ENCODE measurements at places on chromosomes 11 and 22.

- DNase-seq: no peak
Measured at GRCh38 chr11:19817870-19818269, 105.2 kb downstream of the NAV2 start.

GRCh38 chr22:44493206-44493605 lies 4.8 kb downstream of the RTL6 start:
- DNase-seq: no peak

- DNase-seq: no peak
Measured at GRCh38 chr22:44919691-44920090, 90.1 kb downstream of the PHF21B start.

GRCh38 chr11:77752516-77752915 lies 68.0 kb downstream of the RSF1 start:
- DNase-seq: no peak

DNA sequence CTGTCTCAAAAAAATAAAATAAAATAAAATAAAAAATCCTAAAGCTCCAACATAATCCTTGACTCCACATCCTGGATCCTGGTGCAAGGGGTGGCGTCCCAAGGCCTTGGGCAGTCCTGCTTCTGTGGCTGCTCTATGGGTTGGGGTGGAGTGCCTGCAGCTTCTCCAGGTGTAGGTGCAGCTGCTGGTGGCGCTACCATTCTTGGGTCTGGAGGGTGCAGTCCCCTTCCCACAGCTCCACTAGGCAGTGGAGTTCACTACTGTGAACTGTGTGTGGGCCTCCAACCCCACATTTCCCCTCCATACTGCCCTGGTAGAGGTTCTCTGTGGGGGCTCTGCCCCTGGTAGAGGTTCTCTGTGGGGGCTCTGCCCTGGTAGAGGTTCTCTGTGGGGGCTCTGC lies 6.9 kb upstream of the TBC1D22A start:
- no peak for DNase-seq

- no peak for DNase-seq
Measured at GRCh38 chr11:74018331-74019005, 9.6 kb upstream of the UCP3 start.

GRCh38 chr11:12507391-12507790 lies 130.0 kb downstream of the PARVA start:
- no peak for DNase-seq

GRCh38 chr11:116126562-116126961 lies 622.3 kb upstream of the CADM1 start:
- DNase-seq: no peak

GRCh38 chr22:40463683-40464082 lies 93.3 kb downstream of the SGSM3 start:
- no peak for DNase-seq

DNA sequence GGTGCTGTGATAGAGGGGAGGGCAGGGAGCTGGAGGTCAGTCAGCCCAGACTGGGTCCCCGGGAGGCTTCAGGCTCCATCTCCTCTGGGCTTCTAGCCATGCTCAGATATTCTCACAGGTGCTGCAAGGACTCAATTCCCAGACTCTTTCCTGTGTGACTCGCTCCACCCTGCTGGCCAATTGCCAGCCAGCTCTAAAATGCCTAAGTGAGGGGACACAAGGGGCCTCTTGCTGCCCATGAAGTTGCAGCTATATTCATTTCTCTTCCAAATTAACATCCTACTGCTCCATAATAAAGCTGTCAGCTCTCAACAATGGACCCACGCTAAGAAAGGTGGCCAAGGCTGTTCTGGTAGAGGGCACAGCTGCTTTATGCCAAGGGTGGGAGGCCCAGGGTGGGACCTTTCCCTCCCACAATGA lies 101.5 kb downstream of the PLEKHA7 start:
- DNase-seq: no peak

DNA sequence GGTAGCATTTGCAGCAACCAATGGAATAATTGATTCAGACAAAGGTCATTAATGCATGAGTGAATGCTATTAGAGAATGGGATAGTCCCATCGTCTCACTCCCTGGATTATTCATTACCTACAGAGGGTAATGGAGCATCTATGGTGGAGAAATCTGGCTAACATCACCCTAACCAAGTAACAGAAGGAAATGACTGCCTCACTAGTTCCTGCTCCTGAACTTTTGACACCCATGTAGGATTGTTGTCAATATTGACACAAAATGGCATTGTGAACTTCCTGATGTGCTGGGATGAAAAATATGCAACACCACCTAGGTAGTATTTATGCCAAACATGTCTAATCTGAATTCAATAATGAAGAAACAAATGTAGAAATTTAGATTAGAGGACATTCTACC lies 44.0 kb upstream of the KIRREL3 start:
- DNase-seq: no peak

DNA sequence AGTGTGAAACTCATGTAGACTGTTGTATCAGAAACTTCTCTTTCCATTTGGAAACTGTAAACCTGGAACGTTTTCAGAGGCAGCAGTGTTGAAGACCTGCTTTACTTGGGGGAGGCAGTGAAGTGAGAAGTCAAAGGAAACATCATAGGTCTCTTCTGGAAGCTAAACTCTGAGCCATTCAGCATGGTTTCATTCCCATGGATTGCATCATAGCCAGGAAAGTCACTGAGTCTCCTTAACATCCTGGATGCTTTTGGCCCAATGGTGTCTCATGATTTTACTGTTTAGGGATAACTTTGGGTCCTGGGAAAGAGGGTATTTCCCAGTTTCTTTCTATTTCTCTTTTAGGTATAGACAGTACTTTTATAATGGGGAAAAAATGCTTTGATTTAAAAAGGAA lies 153.2 kb upstream of the E2F8 start:
- no peak for DNase-seq

DNA sequence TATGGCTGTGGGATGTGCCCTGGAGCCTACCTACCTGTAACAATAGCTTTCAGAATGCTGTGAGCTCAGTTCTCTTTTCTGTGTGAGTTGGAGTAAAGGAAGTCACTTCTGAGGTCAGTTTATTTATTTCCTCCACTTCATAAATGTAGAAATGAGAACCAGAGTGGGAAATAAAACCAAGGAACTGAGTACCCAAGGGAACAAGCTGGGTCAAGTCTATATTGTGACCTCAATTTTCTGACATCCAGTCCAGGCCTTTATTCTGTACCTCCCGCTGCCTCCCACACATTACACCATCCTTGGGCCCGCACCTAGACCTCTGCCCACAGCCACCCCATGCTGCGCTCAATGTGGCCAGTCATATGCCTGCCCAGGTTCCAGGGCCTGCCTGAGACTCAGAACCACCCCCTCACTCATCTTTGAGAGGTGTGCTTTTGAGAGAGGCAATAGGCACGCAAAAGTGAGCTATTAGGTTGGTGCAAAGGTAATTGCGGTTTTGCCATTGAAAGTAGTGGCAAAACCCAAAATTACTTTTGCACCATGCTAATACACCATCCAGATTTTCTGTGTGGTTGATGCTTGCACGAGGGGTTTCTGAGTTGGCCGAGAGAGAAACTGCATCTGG lies 9.8 kb downstream of the MS4A6E start:
- DNase-seq: no peak

DNA sequence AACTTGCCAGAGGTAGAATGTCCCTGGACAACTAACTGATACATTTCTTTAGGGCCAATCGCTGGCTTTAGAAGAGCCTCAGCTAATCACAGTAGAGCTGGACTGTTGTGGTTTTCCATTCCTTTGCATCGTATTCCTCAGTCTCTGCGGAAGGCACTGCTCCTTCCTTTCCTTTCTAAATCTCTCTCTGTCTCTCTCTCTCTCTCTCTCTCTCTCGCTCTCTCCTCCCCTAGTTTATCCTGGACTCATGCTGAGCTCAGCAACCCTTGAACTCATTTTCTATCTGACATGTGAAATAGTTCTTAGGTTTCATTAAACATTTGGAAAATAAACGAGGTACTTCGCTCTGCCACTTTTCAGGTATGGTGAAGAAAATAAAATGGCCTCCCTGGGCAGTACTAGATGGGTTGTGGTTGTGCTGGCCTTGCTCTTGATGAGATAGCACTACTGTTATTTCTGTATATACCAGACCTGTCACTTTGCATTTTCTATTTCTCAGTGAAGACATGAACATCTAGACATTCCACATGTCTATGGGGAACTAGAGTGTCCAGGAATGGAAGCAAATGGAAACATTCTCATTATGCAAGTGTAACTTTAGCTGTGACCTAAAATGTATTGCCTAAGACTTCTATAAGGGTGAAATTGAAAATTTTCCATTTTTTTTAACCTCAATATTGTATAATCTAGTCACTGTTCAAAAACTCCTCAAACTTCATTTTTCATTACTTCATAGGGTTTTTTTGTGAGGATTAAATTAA lies 12.0 kb upstream of the SESN3 start:
- no peak for DNase-seq

DNA sequence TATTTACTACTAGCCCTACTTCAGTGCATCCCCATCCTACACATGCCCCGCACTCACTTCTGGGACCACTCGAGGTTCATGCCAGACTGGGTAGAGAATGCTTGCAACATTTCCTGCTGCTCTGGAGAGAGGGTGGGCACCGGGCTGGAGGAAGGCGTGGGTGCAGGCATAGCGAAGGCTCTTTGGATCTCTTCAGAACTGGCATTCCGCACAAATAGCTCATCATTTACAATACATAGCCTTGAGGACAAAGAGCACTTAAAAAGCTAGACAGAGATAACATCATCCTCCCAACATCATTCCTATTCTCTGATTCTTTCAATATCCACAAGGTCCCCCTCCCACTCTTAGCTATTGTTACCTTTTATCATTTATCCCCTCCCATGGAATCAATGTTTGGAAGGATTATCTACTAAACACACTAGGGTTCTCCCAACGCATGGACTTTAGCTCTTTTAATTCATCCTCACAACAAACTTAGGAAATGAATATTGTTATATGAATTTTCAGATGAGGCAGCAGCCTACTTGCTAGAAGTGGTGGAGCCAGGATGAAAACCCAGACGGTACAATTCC lies 2.5 kb upstream of the TMEM223 start:
- DNase-seq: no peak

DNA sequence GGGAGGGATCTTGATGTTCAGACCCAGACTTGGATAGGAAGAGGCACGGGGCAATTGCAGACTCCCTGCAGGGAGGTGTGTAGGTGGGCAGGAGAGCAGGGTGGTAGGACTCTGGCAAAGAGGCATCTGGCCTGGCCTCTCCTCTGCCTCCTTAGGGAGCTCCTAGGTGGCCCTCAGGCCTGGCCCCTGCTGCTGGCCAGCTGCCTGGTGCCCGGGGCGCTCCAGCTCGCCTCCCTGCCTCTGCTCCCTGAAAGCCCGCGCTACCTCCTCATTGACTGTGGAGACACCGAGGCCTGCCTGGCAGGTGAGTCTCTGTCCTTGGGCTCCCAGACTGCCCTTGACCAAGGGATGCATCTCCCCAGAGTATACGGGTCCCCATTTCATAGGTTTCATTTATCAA lies 16.6 kb upstream of the MIF start:
- no peak for DNase-seq

GRCh38 chr11:121367001-121367843 lies 74.7 kb downstream of the SC5D start:
- no peak for DNase-seq

- no peak for DNase-seq
Measured at GRCh38 chr22:30000566-30000965, 79.7 kb upstream of the HORMAD2 start.

DNA sequence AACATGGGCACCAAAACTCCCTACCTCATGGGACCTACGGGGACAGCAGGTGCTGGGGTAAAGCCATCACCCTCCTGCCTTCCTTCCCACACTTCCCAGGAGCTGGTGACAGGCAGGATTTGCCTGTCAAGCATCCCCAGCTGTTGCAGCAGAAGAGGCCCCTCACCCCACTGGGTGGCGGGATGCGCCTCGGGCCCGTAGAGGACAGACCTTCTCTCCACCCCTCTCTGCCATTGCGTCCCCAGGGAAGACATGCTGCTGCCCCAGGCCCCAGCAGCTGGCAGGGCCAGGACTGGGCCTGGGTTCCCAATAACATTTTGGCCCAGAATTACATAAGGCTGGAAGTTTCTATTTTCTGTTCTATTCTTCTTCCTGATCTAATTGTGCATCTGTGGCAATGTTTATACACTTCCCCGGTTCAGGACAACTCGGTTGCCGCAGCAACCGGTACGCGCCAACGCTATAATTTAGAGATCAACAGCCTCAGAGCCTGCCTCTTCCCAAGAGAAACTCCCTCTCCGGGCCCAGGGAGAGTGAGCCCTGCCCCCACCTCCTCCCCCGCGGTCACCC lies 25.4 kb downstream of the KCNJ4 start:
- DNase-seq: no peak

- DNase-seq: no peak
Measured at GRCh38 chr22:46869831-46870441, 107.5 kb downstream of the TBC1D22A start.

- no peak for DNase-seq
Measured at GRCh38 chr22:34096770-34097169, 176.5 kb upstream of the LARGE1 start.

DNA sequence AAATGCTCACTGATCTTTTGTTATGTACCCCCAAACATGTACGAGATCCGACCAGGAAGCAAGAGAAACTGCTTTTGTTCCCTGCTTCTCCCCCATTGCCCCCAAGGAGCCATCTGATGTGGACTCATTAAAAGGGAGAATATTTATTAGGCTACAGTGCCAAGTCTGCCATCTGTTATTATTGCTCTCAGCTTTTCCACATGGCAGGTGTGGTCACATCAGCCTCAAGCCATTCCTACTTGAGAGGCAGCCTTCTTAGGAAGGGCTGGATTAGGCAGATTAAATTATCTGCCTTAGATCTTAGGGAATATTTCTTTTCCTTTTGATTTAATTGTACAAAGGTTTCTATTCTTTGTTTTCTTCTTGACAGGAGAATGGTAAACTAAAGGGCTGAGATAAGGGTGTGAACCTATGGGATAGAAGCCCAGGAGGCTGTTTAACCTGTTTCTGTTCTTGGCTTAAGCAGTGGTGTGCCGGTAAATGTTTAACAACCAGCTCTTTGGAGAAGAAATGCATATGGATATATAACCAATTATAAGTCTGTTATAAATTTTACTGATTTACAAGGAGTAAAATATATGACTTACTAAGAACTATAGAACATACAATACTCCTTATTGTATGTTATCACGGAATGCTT lies 88.8 kb downstream of the PDHX start:
- no peak for DNase-seq

DNA sequence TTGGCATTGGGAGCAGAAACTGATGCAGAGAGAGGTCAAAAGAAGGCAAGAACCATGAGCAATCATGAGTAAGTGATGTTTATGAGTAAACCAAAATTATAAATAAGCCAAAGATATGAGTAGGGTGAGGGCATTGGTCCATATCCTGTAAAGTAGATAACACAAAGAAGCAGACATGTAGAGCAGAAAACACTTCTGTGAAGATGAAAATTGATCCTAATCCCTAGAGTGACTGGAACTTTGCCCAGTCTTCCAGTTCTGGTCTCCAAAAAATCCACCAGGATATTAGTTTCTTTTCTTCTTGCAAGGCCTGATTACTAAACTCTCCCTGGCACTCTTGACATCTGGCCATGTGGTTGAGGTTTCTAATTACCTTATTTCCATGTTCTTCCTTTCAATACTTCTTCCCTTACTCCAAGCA lies 13.7 kb upstream of the DRD2 start:
- DNase-seq: no peak

DNA sequence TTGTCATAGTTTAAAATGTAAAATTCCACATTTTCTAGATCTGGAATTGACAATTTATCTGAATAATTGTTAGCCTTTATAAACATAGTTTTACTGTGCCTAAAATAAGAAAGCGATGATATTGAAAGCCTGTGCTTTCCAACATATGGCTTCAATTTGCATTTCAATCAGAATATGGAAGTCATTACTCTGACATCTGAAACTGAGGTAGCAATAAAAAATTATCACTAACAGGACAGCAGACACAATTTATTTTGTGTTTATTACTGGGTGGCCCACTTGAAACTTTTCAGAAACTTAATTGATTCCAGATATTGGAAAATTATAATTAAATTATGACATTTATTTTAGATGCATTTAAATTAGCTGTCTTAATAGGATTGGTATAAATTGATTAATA lies 78.5 kb downstream of the TMEM135 start:
- DNase-seq: no peak
